Cardiac muscle cell (in vitro differentiated cells and primary cell): ENCODE measurements at places on chromosomes 6 and 20.

DNA sequence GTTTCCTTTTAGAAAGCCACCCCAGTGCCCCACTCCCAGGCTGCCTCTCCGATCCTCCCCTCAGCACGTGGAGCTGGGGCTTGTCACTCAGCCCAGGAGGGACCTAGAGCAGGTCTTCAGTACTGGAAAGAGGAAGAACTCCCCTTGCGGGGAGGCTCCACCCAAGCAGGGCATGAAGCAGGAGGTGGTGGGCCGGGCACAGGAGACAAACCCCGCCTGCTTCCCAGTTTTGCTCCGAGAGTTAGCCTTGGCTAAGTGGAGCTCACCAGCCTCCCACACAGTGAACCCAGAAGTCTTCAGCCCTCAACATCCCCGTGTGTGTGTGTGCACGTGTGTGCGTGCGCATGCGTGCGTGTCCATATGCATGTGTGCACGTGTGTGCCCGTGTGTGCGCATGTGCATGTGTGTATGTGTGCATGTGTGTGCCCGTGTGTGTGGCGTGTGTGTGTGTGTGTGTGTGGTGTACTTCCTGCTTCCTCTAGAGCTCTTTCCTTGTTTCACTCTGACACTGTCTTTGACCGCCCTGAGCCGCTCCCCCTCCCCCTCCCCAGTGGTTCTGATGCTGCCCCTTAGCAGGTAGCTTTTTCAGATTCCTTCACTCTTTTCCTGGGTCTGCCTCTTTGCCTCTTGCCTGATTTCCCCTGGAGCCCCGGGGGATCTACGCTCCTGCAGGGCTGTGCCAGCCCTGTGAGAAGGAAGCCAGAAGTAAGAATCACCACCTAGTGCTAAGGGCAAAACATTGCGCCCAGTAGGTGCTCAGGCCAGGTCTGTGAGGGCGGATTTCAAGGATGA lies 239.8 kb downstream of the CDC5L start:
- DNase-seq, result no peak

- DNase-seq, result no peak
These were observed 173.5 kb downstream of the SLC35F1 start for GRCh38 chr6:118080547-118080946.

GRCh38 chr6:154624038-154624599 lies 109.1 kb upstream of the SCAF8 start:
- DNase-seq, result no peak

GRCh38 chr20:16701296-16701695 lies 28.5 kb upstream of the SNRPB2 start:
- peak; percentile 7 for DNase-seq

DNA sequence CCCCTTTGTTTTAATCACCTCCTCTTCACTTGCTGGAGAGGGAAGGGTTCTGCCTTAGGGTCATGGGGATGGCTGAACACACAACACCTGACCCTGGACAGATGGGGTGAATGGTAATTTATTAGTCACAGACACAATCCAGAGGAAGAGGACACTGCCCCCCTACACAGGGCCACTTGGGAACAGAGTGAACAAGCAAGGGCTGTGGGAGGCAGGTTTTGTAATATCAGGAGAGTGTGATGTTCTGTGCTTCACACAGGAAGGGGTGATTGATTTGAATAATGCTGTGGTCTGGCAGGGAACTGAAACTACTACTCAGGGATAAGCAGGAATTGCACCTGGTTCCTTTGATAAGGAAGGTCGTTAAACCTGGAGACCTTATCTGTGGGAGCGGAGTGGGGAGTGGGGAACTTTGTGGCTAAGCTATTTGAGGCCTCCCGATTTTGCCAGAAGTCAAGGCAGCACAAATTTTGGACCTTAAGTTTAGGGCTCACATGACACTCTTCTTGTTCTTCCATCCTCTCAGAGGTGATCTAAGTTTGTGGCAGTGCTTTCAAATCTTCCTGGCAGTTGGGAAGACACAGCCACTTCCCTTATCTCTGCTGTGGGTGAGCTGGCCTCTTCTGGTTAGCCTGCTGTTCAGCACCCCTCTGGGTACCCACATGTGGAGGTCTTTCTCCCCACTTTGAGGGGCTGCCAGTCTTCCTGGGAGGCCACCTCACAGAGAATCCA lies 77.8 kb downstream of the CD164 start:
- DNase-seq, result peak; percentile 32

GRCh38 chr6:3725145-3726047 lies 26.1 kb downstream of the PXDC1 start:
- no peak for DNase-seq

GRCh38 chr6:159988983-159989454 lies 20.1 kb downstream of the IGF2R start:
- peak; percentile 81 for DNase-seq

DNA sequence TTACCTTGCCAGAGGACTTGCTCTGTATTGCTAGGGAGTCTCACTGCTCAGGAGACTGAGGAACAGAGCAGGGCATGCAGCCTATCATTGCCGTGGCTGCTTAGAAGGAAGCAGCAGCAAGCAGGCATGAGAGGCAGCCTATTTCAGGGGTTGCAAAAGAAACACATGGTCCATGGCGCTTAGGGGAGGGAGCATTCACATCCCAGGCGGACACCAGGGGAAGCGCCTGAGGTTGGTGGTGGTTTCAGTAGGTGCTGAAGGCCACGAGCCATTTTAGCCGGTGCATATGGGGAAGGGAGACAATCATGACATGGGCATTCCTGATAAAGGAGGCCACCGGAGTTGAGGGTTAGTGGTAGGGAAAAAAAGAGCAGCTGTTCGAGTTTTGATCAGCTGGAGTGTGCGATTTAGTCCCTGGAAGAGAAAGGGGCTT lies 20.9 kb downstream of the FARS2 start:
- no peak for DNase-seq

GRCh38 chr20:6038256-6038655 lies 15.6 kb downstream of the LRRN4 start:
- no peak for DNase-seq

DNA sequence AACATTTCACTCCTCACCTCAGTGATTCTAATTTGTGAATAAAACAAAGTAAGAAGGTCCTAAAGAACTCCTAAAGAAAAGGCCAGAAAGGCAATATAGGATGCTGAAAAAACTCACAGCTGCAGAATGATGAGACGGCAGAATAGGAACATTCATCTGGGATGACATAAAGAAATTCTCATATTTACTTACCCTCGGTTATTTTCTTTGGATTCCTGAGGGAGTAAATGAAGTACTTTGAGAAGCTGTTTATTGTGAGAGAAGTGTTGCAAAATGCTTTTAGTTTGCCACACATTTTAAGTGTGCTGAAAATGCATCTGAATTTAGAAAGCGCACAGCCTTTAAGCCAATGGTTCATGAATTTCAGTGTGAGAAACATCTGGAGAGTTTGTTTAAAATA lies 35.7 kb upstream of the RBL1 start:
- no peak for DNase-seq

- no peak for DNase-seq
These were observed 373.7 kb downstream of the DOK5 start for GRCh38 chr20:54848984-54849538.

DNA sequence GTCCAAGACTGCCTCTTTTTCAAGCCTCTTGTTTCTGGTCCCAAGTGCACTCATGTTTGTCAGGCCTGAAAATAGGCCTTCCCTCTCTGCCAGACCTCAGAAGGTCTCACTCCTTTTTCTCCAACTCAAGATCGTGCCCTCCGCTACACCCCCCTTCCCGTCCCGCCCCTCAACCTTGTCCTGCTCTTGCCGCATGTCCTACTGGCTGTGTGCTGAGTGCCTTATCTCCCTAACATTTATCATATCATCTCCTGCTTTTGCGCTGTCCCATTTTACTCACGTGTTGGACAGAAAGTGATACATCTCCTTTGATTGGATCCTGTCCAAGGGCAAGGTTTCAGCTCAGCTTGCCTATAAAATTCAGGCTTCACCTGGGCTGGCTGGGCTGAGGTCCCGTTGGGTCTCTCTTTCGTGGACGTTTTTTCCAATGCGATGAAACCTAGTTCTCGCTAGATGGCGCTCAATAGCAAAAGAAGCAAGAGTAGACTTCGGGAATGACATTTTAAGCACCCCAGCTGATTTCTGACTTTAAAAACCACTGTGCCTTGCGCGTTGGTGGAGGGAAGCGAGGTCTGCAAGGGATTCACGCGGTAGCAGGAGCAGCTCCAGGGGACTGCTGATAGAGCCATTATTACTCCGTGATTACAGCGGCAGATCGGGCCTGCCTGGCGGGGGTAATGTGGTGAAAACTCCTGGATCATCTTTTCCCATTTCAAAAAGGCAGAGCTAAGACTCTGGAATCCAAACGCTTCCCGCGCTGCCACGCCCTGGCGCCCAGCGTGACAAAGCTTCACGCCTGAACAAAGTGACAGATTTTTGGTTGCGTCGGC lies 137.6 kb downstream of the IMPG1 start:
- DNase-seq, result peak; percentile 86

DNA sequence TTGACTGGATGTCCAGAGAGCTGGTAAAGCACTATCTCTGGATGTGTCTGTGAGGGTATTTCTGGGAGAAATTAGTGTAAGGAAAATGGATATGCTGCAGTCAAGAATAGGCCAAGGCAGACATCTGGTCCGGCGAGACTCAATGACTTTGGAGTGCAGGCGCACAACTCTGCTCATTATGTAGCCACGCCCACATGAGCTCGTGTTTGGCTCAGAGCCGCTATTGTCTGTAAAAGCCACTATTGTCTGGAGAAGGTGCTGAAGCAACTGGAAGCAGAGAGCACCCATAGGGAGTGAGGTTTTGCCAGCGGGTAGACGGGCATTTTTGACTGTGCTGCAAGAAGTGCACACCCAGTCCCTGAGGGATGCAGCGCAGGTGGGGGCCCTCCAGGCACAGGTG lies 305.0 kb upstream of the POU3F2 start:
- DNase-seq, result no peak

DNA sequence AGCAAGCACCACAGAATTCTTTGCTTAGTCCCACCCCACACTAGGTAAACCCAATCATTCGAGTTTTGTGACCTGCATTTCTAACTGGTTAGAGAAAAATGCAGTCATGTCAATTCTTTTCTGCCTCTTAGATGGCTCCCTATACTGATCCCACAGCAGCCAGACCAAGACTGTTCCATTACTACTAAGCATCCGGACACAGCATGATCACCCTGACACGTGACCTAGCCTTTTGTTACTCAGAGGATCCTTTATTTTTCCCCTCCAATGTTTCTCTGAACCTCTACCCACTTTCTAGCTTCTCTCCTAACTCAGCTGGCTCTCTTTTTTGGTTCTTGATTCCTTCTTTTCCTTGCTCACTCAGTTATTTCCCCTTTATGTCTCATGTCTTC lies 87.9 kb downstream of the PDE10A start:
- no peak for DNase-seq

- no peak for DNase-seq
These were observed 389.2 kb downstream of the CD83 start for GRCh38 chr6:14506656-14507246.

GRCh38 chr6:118746145-118746824 lies 94.9 kb upstream of the CEP85L start:
- no peak for DNase-seq

- no peak for DNase-seq
These were observed 92.0 kb downstream of the CD40 start for GRCh38 chr20:46209930-46210671.

GRCh38 chr20:3434232-3434631 lies 26.8 kb upstream of the DNAAF9 start:
- DNase-seq, result no peak

- no peak for DNase-seq
These were observed 24.2 kb downstream of the MDGA1 start for GRCh38 chr6:37673436-37673835.

DNA sequence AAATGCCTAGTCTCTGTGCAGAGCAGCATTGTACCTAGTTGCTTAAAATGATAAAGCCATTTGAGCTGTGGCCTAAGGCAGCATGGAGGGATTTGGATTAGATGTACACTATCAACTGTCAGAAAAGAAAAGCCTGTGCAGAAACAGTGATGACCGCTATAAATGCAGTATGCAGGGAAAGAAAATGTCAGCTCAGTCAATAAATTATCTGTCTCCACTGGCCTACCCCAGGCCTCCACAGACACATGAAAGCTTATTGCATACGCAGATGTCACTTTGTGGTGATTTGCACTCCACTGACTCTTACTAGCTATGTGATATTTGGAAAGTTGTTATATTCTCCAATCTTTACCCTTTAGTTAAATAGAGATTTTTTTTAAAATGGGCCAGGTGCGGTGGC lies 221.9 kb upstream of the OPRM1 start:
- DNase-seq, result no peak

DNA sequence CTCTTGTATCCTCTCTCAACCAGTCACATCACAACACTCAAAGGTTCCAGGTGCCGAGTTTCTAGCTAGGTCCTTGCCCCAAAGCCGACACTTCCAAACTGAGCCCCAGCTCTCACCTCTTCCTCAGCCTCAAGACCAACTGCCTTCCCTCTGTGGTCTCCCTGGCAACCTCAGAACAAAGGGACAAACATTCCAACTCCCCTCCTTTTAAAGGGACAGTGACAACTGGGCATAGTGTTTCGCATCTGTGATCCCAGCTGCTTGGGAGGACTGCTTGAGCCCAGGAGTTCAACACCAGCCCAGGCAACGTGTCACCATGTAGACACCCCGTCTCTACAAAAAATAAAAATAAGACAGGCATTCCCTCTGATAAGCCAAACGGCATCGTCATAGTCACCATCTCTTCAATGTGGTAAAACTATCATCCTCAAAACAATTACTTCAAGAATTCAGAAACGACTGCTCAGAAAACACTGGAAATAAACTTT lies 11.3 kb downstream of the DIDO1 start:
- peak; percentile 42 for DNase-seq

DNA sequence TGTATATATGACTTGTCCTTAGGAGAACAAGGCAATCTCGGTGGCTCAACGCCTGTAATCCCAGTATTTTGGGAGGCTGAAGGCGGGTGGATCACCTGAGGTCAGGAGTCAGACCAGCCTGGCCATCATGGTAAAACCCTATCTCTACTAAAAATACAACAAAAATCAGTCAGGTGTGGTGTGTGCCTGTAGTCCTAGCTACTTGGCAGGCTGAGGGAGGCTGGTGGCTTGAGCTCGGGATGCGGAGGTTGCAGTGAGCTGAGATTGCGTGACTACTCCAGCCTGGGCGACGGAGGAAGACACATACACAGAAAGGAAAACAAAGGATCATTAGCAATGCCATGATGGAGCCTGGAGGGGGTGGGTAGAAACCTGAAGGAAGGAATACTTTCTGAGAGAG lies 166.6 kb upstream of the RREB1 start:
- DNase-seq, result no peak

DNA sequence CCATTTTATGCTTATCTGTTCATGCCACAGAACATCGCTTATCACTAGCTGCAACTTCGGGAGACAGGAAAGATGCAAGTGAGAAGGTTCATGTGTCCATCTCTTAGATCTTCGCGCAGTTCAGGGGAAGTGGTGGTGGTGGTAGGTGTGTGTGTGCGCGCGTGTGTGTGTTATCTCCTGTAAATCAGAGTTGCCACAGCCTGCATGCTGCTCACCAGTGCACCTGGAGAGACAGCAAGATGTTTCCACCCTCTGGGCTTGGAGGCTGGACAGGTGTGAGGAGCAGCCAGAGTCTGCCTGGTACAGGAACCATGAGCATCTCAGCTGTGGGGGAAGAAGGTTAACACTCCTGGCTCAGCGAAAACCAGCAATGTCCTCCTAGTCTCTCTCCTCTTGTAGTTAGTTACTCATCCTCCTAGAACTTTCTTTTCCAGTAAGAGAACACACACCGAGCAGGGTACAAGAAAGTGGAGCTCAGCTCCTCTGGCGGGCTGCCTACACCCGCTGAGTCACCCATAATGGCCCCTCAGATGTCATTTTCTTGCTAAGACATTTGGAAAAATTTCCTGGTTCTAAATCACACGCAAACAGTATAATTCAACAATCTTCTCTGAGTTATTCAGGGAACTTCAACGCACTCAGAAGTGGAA lies 5.1 kb upstream of the TUBB1 start:
- peak; percentile 18 for DNase-seq
